COLO829 (cell line): ENCODE measurements at places on chromosomes 5 and 9.

DNA sequence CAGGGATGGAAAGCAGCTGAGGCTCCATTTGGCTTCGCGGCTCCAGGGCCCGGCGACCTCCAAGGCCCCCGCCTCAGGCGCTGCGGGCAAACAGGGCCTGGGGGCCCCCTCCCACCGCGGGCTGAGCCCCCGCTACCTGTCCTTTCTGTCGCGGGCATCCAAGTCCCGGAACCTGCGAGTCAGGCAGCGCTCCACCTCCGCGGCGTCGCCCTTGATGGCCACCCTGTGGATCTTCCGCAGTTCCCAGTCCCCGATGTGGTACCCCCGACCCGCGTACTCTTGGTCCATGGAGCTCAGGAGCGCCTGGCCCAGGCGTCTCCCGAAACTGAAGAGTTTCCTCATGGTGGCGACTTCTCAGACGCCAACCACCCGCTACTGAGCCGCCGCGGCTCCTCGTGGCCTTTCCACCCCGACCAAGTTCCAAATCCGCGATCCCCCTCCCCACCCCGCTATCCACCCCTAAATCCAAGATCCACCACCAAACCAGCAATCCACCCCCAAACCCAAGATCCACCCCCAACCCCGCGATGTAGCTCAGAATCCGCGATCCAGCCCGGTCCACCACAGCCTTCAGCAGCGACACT, 86.5 kb upstream of the CCDC180 start:
- DNase-seq = no peak

GRCh38 chr9:131943351-131943841, 136.3 kb downstream of the MED27 start:
- DNase-seq = no peak

- no peak for DNase-seq
Observed at GRCh38 chr9:114025196-114025753, 52.8 kb downstream of the AMBP start.

DNA sequence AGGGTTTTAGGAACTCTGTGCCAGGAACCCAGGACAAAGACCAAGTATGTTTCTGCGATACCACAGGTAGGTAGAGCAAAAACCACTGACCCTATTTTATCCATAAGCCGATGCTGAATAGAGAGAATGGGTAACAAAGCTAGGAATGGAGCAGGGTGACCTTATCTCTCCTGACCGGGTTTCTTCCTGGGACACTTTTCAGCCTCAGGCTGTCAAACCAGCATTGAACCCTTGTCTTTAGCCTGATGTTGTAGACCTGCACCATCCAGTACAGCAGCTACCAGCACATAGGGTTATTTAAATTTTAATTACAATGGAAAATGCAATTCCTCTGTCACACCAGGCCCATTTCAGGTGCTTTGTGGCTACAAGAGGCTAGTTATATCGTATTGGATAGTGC, 43.1 kb upstream of the DMRT3 start:
- no peak for DNase-seq

GRCh38 chr5:10624206-10624605, 60.3 kb downstream of the ANKRD33B start:
- DNase-seq = no peak

GRCh38 chr5:72659726-72660125, 152.5 kb upstream of the ZNF366 start:
- no peak for DNase-seq

DNA sequence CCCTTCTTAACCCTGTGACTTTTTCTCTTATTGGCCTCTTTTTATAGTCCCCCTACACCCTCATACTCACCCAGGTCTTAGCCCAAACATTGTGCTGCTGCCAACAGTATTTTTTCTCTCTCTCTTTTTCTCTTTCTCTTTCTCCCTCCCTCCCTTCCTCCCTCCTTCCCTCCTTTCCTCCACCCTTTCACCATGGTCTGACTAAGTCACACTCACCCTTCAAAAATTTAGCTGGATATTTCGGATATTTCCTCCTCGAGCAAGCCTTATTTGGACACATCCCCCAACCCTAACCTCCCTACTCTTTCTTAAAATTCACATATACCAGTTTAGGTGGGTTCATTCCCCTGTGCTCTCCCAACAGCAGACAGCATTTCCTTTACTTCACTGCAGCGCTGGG, 64.7 kb downstream of the FGF1 start:
- no peak for DNase-seq

- no peak for DNase-seq
Observed at GRCh38 chr5:25181249-25181648, 536.5 kb upstream of the CDH10 start.

GRCh38 chr5:148924817-148925216, 98.4 kb downstream of the ADRB2 start:
- DNase-seq = no peak

GRCh38 chr5:84253946-84254345, 130.7 kb downstream of the EDIL3 start:
- DNase-seq = no peak

DNA sequence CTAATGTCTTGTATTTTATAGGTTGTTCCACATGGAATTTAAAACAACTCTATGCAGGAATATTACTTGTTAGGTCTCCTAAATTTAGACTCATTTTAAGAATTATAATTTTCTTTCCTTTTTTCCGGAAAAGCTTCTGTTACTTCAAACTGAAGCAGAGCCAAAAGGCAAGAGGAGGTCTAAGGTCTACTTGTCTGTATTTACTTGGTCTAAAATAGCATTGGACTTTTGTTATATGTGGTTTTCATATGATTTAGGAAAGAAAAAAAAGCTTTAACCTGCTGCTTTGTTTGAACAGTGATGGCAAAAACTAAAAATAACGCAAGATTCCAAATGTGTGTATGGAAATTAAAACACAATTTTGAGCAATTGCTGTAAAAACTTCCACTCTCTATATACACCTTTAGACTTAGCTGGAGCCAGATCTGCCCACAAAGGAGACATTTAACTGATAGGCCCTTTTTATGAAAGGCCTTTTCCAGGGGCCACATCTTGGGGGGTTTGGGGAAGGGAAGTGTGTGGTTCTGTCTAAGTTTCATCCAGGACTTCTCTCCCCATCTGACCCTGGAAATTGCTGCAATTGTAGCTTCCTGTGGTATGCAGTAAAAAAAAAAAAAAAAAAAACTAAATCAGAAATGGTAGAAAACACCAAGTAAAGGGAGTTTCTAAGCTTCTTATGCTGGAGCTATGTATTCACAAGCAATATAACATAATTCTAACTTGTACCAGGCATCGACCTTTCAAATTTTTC, 307.7 kb upstream of the MEF2C start:
- no peak for DNase-seq

DNA sequence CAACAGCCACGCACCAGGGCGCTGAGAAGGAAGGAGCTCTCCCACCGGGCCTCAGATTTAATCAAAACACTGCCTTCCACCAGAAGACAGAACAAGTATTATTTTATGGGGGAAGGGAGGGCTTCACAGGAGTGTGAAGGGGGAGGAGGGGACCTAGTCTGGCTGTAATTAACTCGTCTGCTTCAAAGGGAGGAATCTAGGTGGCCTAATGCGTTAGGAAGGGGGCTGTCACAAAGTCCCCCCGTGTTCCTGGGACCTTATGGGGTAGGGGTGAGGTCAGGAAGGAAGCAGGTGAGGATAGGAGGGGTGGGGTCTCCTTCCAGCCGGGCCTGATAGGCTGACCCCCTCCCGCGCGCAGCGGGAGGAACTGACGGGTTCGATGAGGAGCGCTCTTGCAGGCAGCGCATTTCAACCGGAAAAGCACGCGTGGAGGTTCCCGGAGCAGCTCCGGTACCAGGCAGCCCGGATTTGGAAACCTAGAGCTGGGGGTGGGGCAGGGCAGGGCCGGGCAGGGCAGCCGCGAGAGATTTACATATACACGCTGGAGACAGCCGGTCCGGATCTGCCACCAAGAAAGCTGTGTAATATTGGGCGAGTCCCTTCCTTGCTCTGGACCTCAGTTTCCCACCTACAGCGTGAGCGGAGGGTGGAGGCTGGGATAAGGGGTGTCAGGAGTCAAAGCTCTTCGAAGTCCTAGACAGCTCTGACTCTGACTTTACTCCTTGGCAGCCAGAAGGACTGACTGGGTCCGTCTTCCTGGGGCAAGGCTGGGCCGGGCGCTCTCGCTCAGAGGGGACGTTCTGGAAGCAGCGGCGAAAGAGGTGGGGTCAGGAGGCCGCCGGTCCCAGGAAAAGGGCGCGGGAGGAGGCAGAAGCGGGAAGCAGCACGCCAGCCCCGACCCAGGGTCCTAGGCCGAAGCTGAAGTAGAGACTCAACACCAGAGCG, 1.8 kb downstream of the SHB start:
- DNase-seq = no peak
